CD14-positive monocyte (primary cell): ENCODE measurements at places on chromosomes 11 and 22. TPM values are rescaled to one million over a fixed set of nuclear protein-coding genes. Genes with fewer than 3 reads are reported as not detected.

- no peak for DNase-seq
Observed at GRCh38 chr11:71139516-71140205, 112.7 kb downstream of the SHANK2 start.

GRCh38 chr11:36997656-36998055 lies 399.6 kb upstream of the RAG2 start:
- DNase-seq = no peak

GRCh38 chr11:93033093-93033492 lies 63.6 kb downstream of the MTNR1B start:
- DNase-seq = no peak

GRCh38 chr11:73193251-73194033 lies 24.6 kb upstream of the P2RY2 start:
- no peak for DNase-seq

GRCh38 chr11:110818032-110818687 lies 105.9 kb upstream of the ARHGAP20 start:
- DNase-seq = no peak

DNA sequence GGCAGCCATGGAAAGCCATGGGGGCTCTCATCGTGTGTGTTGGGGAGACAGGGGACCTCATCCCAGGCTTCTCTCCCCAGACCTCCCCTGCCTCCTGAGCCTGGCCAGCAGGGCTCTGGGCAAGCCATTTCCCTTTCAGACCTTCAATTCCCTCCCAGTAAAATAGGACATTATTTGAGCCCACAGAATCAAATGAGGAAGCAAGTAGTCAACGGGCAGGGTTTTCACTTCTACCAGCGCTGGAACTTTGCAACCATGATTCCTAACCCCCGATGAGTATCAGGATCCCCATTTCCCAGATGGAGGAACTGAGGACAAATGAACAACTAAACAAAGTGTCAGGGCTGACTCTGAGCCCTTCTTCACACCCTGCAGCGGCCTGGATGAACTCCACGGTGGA lies 48.9 kb upstream of the TCF20 start:
- DNase-seq = no peak

- no peak for DNase-seq
Observed at GRCh38 chr11:115566180-115566764, 62.1 kb upstream of the CADM1 start.

DNA sequence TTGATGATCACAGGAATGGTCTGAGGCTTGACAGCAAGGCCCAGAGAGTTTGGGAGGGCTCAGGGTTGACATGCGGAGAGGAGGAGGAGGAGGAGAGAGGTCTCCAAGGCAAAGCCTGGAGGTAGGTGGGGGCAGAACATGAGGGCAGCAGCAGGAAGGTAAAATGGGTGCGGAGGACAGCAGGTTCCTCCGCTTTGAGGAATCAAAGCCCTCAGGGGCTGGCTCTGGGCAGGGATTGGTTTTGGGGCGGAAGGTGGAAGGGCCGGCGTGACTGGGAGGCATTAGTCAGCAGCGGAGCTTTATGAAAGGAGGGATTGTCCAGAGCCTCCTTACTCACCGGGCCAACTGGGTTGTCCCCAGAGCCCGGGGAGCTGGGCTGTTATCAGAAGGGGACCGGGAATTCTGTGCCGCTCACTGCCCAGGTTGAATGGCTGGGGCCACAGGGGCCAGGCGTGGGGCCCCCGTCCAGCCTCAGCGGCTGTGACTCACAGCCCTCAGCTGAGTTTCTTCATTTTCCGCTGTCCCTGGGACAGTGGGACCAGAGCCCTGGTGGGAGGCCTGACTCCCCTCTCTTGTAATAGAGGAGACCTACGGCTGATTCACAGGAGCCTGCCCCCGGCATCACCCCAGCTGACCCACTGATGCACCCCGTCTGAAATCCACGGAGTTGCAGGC lies 36.2 kb downstream of the LIF start:
- DNase-seq = peak; percentile 38

- DNase-seq = no peak
Observed at GRCh38 chr22:47206666-47207218, 444.3 kb downstream of the TBC1D22A start.

- DNase-seq = no peak
Observed at GRCh38 chr11:103789952-103790351, 246.5 kb upstream of the DDI1 start.

- DNase-seq = no peak
Observed at GRCh38 chr11:28911829-28912228, 803.6 kb downstream of the METTL15 start.

GRCh38 chr11:85974122-85974521 lies 94.8 kb downstream of the PICALM start:
- no peak for DNase-seq

DNA sequence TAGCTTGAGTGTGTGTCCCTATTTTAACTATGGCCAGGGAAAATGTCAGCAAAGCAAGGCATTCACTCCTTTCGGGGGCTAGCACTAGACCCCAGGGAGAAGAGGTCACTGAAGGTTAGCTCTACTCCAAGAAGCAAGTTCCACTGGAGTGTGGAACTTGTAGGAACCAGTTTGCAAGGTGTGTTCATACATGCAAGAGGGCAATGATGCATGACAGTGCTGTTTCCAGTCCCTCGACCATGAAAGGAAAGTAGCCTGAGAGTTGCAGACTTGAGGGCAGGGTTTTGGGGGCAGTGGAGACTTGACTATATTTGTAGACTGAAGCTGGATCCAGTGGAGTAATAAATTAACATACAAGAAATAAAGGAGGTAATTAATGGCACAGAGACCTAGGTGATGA lies 21.6 kb upstream of the SLC36A4 start:
- no peak for DNase-seq

DNA sequence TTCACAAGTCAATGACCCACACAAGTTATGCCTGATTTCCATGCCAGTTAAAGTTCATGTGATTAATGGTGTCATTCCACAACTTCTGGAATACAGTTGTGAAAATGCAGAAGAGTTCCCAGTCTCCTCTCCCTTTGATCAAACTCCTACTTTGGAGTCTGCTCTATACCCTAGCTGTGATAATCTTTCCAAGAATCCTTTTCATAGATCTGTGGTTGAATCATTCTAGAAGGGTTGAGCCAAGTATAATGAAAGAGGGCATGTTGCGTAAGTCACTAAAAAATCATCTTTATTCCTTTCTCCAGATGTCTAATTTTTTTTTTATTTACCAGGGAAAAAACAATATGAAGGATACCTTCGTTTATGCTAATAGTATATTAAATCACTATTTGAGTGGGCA lies 89.7 kb upstream of the CARD18 start:
- no peak for DNase-seq

GRCh38 chr22:26444777-26445176 lies 15.7 kb downstream of the ASPHD2 start:
- DNase-seq = no peak

GRCh38 chr11:1410366-1411291 lies 20.9 kb downstream of the BRSK2 start:
- no peak for DNase-seq

DNA sequence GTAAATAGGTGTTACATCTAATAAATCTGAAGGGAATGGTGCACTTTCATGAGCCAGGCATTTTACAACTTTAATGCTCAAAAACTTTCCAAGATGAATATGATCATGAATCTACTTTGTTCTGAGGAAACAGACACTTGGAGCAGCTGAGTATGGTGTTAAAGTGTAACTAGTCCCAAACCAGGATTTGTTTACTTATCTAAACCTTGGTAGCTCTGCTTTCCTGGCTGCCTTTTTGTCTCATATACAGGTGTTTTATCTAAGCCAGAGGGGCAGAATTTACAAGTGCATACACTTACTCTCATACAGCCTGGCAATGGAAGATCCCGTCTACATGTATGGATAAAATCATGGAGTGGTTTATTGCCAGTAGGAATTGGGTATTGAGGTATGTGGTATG lies 171.5 kb downstream of the FAT3 start:
- DNase-seq = no peak

DNA sequence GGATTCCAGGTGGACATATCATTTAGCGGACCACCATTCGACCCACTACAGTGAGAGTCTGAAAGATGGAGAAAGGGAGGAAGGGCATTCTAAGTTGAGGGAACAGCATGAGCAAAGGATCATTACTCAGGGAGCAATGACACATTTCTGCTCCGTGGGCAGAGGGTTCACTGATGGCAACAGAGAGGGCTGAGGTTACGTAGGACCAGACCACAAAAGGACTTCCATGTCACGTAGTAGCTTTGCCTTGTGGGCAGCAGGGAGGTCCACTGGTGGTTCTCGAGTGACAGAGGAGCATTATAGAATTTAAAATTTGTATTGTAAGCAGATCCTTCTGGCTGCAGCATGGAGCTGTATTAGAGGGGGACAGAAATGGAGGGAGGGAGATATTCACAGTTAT lies 109.7 kb upstream of the NAV2 start:
- no peak for DNase-seq

- no peak for DNase-seq
Observed at GRCh38 chr11:21895686-21896085, 297.2 kb upstream of the ANO5 start.

GRCh38 chr22:42848941-42849550 lies 8.0 kb downstream of the ARFGAP3 start:
- DNase-seq = no peak

GRCh38 chr11:68959465-68960293 lies 21.1 kb downstream of the MRGPRD start:
- no peak for DNase-seq

- no peak for DNase-seq
Observed at GRCh38 chr11:35009944-35010342, 93.5 kb downstream of the PDHX start.

- DNase-seq = no peak
Observed at GRCh38 chr11:33182246-33182878, 21.1 kb upstream of the CSTF3 start.

GRCh38 chr11:130674686-130675308 lies 226.4 kb downstream of the ADAMTS15 start:
- DNase-seq = no peak

DNA sequence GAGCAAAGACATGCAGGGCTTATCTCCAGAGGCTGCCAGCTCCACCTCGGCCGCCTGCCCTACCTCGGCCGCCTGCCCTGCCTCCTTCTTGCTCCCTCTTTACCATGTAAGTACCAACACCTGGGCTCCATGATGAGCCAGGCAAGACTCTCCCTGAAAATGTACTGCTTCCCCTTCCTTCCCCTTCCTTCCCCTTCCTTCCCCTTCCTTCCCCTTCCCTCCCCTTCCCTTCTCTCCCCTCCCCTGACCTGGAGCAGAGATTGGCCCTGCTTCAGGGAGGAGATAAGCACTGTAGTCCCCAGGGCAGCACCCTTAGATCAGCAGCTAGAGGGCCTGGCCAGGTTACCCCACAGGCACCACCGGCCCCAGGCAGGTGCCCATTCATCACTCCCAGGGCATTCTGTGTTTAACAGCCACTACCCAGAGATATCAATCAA lies 25.4 kb upstream of the ADORA2A start:
- peak; percentile 41 for DNase-seq

DNA sequence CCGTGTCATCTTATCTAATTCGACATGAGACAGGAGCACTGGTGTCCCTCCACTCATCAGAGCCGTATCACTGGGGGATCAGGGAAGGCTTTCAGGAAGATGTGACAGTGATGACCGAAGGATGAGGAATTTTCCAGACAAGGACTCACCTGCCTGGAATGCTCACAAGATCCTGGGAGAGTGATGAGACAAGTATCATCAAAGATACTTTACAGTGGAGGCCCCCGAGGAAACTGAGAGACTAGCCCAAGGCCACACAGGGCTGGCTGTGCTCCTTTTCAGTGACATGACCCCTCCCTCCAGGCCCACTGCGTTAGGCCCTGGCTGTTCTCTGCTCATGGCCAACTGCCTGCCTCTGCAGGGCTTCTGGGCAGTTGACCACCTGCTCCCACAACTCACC lies 13.0 kb downstream of the CLPB start:
- DNase-seq = no peak

GRCh38 chr11:128511712-128512111 lies 75.6 kb downstream of the ETS1 start:
- no peak for DNase-seq

GRCh38 chr22:44385781-44386180 lies 73.0 kb upstream of the SHISAL1 start:
- DNase-seq = no peak

- DNase-seq = no peak
Observed at GRCh38 chr11:29214833-29215232, 802.0 kb downstream of the KCNA4 start.

- DNase-seq = no peak
Observed at GRCh38 chr22:26892166-26893041, 235.0 kb downstream of the MIAT start.

GRCh38 chr11:122784325-122784955 lies 53.9 kb upstream of the CRTAM start:
- DNase-seq = no peak

- DNase-seq = no peak
Observed at GRCh38 chr22:46094676-46095075, 55.6 kb upstream of the PPARA start.

DNA sequence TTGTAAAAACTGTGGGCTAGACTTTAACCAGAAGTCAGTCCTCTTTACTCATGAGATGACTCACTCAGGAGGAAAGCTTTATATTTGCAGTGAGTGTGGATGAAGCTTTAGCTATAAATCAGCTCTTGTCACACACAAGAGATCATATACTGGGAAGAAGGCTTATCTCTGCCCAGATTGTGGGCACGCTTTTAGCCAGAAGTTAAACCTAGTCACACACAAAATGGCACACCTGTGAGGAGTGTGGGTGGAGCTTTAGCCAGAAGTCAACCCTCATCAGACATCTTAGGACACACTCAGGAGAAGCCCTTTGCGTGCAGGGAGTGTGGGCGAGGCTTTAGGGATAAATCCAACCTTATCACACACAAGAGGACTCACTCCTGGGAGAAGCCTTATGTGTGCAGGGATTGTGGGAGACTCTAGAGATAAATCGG lies 706.9 kb upstream of the LUZP2 start:
- no peak for DNase-seq

KREMEN1 gene
- polyA plus RNA-seq = 0.45 and 0.47 TPM in 2 replicates

MRGPRF gene
- polyA plus RNA-seq = not detected

GP1BB gene
- polyA plus RNA-seq = 0.26 TPM

RCOR2 gene
- polyA plus RNA-seq = not detected

PLAAT5 gene
- not detected for polyA plus RNA-seq

CHRDL2 gene
- not detected for polyA plus RNA-seq

OR10D3 gene
- polyA plus RNA-seq = not detected

ADAMTS8 gene
- polyA plus RNA-seq = not detected

PRR5L gene
- 3.5 TPM for polyA plus RNA-seq

CYTH4 gene
- polyA plus RNA-seq = 70.0 TPM

VSTM5 gene
- polyA plus RNA-seq = not detected in 2 replicates

CDC42EP1 gene
- 13.2 and 22.6 TPM in 2 replicates for polyA plus RNA-seq

ARHGAP8 gene
- polyA plus RNA-seq = 0.03 TPM in 1 of 2 replicates, not detected in the other

MYOD1 gene
- polyA plus RNA-seq = not detected

GNAZ gene
- 0.05 and 0.06 TPM in 2 replicates for polyA plus RNA-seq
